ENCODE measurements at places on chromosomes 3 and 15. TPM values are rescaled to one million over a fixed set of nuclear protein-coding genes. Genes with fewer than 3 reads are reported as not detected.

- no peak for DNase-seq
These were observed 16.4 kb downstream of the SMAD6 start for GRCh38 chr15:66718220-66718988.

Gene EIF5A2
- 3.1 TPM for polyA plus RNA-seq

- DNase-seq = no peak
These were observed 504.2 kb upstream of the PROK2 start for GRCh38 chr3:72288955-72289691.

DNA sequence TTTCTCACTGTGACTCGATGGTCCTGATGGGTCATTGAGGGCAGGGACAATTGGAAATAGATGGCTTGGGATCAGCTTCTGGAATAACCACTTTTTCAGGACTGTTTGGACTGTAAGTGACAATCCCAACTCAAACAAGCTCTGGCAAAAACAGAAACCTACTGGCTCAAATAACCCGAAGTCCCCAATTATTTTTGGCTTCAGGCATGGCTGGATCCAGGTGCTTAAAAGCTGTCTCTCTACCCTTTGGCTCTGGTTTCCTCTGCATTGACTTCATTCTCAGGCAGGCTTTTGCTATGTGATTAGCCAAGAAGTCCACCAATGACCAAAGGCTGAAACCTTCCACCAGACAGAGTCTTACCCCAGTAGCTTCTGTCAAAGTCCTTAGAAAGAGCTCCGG is 92.9 kb upstream of the PRR23E start:
- no peak for DNase-seq

DNA sequence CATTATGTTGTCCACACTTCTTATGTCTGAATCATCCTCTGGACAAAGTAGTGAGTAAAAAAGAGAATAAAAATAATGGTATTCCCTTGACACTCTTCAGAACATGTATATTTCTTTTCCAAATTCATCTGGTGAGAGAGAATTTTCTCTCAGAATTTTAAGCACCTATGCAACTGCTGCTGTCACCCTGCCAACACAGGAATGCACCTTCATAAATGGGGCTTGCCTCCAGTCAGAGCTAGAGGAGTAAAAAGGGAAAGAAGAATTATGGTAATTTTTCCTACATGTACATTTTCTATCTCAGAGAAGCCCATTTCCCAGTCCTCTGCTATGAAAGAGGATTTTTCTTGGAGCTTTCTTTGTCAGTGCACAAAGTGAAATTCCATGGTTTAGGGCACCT is 92.2 kb upstream of the ALCAM start:
- DNase-seq = no peak

Gene KBTBD12
- 25.6 TPM for polyA plus RNA-seq

DNA sequence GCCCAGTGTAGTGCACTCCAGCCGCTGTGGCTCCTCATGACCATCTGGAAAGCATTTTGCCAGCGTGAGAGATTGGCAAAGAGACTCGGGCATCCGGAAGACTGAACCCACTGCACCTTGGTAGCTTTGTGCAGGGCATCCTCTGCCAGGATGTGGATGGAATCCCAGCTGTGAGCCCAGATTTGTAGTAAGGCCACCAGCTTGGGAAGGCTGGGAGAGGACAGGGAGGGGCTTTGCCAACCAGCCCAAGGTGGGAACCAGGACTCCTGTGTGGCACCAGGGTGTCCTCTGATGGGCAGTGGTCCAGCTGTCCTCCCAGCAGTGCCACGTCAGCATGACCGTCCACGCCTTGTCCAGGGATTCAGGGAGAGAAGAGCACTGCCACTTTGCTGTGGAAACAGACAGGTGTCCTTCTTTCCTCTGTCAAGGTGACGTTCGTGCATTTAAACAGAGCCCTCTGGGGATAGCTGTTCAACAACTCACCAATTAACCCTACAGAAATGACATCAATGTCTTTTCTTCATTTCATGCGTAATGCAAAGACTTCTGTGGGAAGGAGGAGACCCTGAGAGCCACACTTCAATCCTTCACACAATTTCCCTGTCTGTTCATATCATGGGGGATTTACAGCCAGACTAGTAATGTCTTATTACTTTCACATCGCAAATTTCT is 19.1 kb downstream of the KLF15 start:
- DNase-seq = no peak

Gene UBP1
- polyA plus RNA-seq = 47.9 TPM

Data from forelimb muscle (tissue), 1 donor.